ENCODE measurements at places on chromosomes 12 and 14.
A peak's percentile ranks its signal among the peaks of the same experiment; 100 is the strongest.

- DNase-seq: no peak
Observed at GRCh38 chr12:14919455-14919854, 18.9 kb downstream of the ERP27 start.

DNA sequence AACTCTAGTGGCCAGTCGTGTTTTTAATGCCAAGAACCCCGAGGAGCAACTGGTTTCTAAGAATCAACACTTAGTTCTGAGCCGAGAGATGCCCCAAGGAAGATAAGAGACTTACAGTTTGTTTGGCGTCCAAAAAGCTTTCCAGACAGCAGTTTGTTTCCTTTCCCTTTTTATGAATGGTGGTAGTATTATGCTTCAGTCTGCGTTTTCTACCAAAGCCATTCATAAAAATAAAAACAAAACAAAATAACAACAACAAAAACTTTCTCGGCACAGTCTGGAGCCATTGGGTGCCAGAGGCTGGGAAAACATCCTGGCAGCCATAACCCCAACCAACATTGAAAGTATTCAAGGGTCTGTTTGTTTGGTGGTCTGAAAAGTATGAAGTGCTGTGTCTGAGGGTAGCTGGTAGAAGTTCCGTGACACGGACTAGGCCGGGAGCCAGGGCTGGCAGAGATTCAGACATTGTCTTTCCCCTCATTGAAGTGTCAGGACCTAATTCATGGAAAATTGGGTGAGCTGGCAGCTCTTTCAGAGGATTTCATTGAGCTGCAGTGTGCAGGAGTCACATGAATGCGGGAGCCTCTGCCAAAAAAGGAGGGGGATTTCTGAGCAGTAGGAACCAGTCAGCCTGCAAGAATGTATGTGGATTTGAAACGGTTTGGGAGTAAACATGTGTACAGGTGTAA is 124.2 kb downstream of the HMGA2 start:
- DNase-seq: peak; percentile 34

DNA sequence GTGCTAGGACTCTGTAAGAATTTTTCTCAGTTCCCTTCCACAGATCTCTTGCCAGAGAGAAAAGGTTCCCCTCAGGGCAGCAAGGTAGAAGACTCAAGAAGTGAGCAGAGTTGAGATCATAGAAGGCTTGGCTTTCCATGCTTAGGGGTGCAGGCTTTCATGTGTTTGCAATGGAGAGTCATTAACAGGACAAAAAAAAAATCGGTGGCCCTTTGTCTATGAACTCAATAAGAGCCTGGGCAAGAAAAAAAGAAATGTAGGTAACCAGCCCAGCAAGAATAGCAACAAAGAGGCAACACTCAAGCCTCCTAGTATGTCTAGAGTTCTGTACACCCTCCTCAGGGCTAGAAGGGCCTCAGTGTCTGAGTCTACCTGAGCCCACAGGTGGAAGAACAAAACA is 23.4 kb upstream of the LRP6 start:
- DNase-seq: no peak

GRCh38 chr14:51202914-51203665 is 37.0 kb upstream of the TMX1 start:
- no peak for DNase-seq

- peak; percentile 61 for DNase-seq
Observed at GRCh38 chr14:90658541-90658967, 157.7 kb downstream of the TTC7B start.

DNA sequence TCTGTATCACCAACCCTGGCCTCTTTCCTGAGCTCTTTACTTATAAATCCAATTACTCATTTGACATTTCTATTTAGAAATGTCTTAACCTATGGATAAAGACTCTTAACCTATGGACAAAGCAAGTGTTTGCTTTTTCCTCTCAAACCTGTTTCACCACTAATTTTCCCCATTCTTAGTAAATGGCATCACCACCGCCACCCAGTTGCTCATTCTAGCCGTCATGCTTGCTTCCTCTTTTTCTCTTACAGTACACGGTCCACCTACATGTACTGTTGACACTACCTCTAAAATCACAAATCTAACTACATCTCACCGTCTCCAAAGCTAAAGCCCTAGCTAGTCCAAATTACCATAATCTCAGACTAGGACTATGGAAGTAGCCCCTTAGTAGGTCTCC is 60.0 kb downstream of the CAPS2 start:
- no peak for DNase-seq

DNA sequence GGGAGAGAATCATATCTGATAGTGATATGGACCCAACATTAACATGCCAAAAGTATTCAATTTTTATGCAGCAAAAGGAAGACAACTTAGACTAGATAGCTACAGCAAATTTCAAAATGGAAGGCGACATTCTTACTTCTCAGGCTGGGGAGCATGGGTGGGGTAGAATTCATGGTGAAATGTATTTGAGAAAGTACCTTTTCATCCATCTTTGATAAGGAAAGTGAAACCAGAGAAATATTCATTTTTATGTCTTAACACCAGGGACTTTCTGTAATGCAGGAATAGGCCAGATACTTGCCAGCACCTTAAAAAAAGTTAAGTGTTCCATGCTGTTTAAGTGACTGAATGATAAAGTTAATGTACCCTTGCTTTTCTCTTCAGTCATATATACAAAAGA is 13.4 kb downstream of the BTG1 start:
- no peak for DNase-seq

- DNase-seq: no peak
Observed at GRCh38 chr12:84976133-84976532, 59.9 kb downstream of the TSPAN19 start.

- no peak for DNase-seq
Observed at GRCh38 chr14:89719366-89720075, 235.0 kb downstream of the EFCAB11 start.

DNA sequence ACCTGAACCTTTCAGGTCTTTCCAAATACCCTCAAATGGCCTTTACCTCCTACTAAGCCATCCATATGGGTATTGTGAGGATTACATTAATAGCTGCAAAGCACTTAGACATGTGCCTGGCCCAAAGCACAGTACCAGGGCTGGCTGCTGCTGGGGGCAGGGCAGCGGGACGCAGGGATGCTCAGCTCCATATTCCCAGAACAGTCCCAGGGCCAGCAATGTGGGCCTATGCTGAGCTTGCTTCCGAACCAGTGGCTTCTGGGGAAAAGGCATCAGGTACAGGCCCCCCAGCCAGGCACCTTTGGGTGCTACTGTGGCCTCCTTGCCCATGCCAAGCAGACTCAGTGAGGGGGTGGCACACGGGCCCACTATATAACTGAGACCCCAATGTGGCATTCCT is 10.4 kb downstream of the ACTN1 start:
- DNase-seq: no peak

- no peak for DNase-seq
Observed at GRCh38 chr12:56714431-56714929, 10.6 kb downstream of the NACA start.

DNA sequence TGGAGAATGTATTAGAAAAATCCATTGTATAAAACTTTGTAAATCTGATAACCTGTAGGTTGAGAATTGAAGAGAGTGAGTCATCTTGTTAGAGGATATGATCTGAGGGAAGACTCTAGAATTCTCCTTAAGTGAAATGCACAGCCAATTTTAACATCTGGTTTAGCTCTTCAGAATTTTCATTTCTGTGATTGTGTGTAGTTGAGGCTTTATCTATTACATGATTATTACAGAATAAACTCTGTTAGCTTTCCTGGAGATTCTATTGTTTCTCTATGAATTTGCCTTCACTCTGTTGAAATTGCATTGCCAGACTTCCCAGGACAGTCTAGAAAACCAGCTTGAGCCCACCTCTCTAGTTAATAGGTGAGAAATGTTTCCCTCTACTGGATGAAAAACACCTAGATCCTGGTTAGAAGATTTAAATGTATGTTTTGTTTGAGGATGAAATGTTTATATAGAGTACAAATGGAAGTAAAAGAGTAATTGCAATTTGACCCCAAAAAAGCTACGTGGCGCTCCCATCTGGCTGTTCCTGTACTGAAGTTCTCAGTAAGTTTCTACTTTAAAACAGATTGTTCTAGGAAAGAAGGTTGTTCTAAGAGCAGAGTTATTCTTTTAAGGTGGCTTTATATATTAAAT is 2.9 kb downstream of the NUDT4 start:
- DNase-seq: peak; percentile 30

DNA sequence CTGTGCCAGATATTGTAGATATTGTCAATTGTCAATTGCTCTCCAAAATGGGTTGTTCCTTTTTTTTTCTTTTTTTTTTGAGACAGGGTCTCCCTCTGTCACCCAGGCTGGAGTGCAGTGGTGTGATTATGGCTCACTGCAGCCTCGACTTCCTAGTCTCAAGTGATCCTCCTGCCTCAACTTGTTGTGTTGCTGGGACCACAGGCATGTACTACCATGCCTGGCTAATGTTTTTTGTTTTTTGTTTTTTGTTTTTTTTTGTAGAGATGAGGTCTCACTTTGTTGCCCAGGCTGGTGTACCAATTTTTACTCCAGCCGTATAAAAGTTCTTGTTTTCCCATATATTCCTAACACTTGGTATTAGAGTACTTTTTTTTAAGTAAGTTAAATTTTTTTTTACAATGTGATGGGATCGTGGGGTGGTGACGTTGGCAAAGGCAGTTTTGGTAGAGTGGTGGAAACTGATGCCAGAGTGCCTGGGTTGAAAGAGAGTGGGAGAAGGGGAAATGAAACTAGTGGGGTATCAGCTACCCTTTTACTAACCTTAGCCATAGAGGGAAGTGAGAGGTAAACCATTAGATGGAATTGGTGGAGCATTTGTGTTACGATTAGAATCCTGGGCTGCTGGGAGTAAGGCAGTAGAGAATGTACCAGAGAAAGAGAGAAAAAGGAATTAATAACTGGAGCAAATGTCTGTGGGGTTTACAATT is 33.0 kb upstream of the CFAP54 start:
- no peak for DNase-seq

DNA sequence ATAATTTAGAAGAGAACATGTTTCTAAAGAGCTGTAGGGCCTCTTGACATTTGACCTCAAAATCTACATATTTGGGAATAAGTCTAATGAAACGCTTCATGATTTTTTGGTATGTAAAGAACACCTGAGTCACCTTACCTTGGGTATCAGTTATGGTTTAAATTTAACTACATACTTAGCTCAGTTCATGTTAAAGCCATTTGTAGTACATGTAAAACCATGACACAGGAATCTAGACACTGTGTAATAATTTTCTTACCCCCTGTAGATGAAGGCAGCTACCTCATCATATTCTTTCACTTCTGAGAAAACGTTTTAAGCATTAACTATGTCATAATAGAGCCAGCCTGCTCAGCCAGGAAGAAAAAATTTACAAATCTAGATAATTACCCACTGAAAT is 105.8 kb upstream of the CPNE8 start:
- no peak for DNase-seq

- DNase-seq: peak; percentile 27
Observed at GRCh38 chr12:76226397-76226796, 121.8 kb downstream of the BBS10 start.

DNA sequence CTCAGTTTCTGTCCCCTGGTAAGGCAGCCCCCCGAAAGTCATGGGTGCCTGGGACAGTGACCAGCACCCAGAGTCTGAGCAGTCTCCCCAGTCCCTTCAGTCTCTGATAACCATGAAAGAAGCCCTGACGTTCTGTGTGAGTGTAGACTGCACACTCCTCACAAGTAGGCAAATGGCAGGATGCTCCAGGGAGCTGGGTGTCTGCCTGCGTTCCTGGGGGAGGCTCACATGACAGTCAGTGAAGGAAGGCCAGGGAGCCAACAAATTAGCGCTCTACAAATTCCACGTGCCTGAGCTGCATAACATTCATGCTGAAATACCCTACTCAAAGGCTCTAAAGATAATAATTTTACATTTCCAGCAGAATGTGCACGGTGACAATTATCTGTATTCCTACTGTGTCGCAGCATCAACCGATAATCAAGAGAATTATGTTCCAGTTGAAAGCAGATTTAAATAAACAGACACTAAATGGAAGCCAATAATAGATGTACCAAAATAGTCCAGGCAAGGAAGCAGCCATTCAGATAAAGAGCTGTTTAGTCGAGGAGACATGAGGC is 56.3 kb downstream of the ASCL1 start:
- no peak for DNase-seq

- no peak for DNase-seq
Observed at GRCh38 chr12:114381177-114381576, 24.8 kb downstream of the TBX5 start.

DNA sequence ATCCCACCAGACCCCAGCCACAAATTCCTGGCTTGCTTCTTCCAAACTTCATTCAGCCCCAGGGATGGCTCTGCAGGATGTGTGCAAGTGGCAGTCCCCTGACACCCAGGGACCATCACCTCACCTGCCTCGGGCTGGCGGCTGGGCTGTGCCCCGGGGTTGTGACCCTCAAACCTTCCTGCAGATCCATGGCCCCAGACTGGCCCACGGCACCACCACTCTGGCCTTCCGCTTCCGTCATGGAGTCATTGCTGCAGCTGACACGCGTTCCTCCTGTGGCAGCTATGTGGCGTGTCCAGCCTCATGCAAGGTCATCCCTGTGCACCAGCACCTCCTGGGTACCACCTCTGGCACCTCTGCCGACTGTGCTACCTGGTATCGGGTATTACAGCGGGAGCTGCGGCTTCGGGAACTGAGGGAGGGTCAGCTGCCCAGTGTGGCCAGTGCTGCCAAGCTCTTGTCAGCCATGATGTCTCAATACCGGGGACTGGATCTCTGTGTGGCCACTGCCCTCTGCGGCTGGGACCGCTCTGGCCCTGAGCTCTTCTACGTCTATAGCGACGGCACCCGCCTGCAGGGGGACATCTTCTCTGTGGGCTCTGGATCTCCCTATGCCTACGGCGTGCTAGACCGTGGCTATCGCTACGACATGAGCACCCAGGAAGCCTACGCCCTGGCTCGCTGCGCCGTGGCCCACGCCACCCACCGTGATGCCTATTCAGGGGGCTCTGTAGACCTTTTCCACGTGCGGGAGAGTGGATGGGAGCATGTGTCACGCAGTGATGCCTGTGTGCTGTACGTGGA is at the start of gene PSMB11:
Gene PSMB11 (plus strand): TSS at position 51 of the 804 bp plus-strand sequence. CDS start 14 bp downstream, at position 65.
- DNase-seq: no peak

DNA sequence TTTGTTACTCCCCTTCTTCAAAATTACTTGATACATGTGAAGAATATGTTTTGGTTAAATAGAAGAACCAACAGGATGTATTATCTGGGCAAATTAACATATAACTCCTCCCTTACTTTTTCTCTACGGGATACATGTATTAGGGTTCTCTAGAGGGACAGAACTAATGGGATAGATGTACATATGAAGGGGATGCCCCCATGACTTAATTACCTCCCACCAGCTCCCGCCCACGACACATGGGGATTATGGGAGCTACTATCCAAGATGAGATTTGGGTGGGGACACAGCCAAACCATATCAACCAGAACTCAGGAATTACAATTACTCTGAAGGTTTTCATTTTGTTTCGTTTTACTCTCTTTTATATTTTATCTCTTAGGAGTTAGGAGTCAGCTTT is 41.3 kb downstream of the VRK1 start:
- no peak for DNase-seq

DNA sequence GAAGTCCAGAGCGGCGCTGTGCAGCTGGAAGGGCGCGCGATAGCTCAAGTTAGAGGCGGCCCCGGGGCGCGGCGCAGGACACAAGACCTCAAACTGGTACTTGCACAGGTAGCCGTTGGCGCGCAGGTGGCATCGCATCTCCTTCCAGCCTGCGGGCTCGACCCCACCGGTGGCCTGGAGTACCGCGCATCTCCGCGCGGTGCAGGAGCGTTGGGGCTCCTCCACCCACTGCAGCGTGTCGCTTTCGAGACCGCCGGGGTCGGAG is 553 bp downstream of the CLEC14A start:
- no peak for DNase-seq
